ENCODE measurements at places on chromosomes 6 and 20.
A peak's percentile ranks its signal among the peaks of the same experiment; 100 is the strongest.

DNA sequence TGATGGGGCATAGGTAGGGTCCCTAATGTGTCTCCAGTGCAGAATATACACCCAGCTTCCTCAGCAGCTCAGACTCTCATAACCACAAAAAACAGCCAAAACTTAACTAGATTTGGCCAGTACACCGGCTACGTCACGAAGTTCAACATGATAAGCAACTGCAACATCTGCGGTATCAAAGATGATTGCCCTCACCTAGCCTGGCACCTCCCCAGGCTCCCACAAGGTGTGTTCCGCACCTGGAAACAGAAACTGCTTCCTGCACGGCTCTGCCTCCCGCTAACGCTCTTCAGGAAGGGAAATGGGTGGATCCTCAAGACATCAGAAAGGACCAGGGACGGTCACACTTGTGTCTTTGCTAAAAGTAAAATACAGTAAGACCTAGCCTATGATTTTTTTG lies 9.5 kb downstream of the TXNDC5 start:
- no peak for DNase-seq

DNA sequence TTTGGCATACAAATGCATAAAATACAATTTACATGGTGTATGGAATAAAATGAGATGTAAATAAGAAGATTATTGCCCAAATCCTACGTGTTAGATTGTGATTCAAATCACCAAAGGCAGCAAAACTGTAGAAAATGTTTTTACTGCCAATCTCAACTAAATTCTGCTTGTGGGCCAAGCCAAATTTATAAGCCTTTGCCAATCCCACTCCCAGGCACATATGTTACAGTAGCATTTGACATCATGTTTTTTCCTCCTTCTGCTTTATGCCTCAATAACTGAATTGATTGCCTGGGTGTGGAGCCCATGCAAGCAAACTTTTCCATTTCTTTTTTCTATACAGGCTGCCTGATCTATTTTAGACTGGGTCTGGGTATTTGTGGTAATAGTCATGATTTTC lies 36.3 kb upstream of the LRRC1 start:
- DNase-seq, result no peak

GRCh38 chr6:52283111-52283510 lies 1.4 kb downstream of the MCM3 start:
- no peak for DNase-seq

- no peak for DNase-seq
These were observed 87.2 kb upstream of the ADTRP start for GRCh38 chr6:11865680-11866300.

GRCh38 chr20:50405235-50405914 lies 104.8 kb upstream of the PTPN1 start:
- DNase-seq, result no peak

GRCh38 chr6:44190715-44191114 lies 26.0 kb upstream of the MYMX start:
- DNase-seq, result no peak

GRCh38 chr6:149889326-149889725 lies 8.6 kb downstream of the RAET1E start:
- no peak for DNase-seq

GRCh38 chr6:159467473-159468041 lies 225.5 kb downstream of the SOD2 start:
- DNase-seq, result no peak

DNA sequence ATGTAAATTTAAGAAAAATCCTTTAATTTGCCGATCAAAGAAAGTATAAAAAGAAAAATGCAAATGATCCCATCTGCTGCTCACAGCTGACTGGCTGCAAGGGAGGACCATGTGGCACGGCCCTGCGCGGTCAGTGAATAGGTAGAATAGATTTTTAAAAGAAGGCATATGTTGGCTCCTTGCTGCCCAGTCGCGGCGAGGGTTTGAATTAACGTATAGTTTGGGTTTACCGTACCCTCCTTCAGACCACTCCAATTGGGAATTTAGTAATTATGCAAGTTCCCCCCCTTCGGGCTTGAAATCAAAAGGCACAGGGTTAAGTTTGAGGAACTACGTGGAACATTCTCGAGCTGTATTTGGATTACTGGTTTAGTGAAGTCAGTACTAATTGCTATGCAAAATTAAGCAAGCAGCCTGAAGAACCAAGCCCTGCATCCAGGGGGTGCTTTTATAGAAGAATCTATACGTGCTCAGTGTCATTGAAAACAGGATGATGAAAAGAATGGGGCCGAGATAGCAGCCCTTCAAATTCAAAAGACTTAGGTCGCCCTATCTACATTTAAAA lies 1.1 kb upstream of the BEND3 start:
- peak; percentile 16 for DNase-seq

DNA sequence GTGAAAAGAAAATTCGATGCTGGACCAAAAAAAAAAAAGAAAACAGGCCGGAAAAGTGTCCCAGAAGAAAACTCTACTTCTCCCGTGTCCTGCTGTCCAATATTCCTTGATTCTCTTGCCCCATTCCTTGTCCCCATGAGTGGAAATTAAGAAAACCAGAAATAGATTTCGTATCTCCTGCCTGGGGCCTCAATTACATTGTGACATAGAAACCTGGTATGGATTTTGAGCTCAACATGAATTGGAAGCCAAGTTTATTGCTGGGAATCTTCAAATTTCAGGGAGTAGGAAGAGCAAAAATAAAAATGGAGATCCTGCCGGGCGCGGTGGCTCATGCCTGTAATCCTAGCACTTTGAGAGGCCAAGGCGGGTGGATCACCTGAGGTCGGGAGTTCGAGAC lies 11.9 kb downstream of the ISM1 start:
- no peak for DNase-seq

DNA sequence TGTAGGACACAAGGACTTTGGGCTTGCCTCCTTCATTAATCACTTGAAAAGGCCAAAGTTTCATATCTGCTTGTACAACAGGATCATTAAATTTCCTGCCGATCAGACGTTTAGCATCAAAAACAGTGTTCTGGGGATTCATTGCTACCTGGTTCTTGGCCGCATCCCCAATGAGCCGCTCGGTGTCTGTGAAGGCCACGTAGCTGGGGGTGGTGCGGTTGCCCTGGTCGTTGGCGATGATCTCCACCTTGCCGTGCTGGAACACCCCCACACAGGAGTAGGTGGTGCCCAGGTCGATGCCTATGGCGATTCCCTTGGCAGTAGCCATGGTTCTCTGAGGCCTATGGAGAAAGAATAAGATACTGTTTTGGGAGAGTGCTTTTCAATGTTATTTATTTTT lies 3.4 kb downstream of the HSPA1L start:
- DNase-seq, result no peak

DNA sequence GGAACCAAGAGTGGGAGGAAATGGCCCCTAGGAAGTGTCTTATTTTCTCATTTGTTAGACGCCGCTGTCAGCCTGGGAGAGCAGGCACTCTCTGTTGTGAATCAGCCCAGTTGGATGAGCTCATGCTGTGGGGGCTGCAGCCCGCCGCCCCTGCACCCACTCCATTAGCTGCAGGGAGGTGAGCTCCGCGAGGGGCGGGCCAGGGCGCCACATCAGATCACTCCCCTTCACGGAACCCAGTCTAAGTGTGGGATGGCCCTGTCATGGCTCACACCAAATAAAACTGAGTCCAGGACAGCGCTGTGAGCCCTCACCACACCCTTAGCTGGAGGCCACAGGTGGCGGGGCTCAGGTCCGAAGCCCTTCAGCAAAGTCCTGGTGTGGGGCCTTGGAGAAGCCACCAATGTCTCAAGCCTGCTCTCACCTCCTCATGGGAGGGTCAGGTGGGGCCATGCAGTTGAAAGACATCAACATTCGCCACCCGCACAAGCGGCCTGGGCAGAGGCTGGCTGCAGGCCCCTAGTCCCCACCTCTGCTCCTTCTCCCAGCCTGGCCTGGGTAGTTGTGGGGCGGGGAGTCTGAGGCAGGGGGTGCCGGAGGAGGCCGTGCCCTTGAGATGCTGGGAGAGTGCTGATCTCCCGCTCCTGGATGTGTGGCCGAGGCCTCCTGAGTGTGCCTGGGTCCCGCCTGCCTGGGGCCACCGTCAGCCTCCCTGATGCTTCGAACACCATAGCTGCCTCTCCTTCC lies 66.2 kb upstream of the SLCO4A1 start:
- no peak for DNase-seq

- DNase-seq, result no peak
These were observed 676.5 kb downstream of the TENT5A start for GRCh38 chr6:81075974-81076373.

- DNase-seq, result no peak
These were observed 689.5 kb downstream of the PHF3 start for GRCh38 chr6:64325093-64325492.

DNA sequence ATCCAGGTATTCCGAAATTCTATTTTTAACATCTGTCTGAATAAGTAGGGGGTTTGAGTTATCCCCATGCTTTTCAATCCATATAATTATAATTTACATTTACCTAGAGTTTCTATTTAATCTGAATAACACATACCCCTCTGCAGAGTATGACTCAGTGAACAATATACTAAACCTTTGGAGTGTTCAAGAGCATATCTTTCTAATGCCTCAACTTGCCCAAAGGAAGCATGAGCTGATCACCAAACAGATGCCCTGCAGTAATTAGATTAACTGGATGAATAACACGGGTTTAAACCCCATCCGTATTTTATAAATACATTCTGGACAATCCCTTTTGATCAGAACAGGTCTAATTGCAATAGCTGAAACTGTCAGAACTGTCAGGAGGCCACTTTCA lies 897.1 kb downstream of the TFAP2A start:
- DNase-seq, result no peak

DNA sequence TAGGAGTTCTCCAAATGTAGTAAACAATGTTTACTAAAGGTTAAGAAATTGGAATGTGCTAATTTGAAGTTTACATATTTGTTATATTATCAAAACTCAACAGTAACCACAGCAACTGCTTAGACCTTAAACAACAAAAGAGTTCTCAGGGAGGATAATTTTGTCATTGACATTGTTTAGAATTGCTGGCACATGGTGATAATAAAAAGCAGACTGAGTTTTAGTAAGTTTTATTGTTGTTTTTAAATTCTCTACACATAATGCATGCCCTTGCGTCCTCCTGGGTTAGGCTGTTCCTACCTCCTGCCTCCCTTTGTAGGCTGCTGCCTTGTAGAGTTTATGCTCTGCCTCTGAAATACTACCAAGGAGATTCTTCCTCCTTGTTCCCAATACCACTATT lies 28.7 kb downstream of the LAMA4 start:
- no peak for DNase-seq

DNA sequence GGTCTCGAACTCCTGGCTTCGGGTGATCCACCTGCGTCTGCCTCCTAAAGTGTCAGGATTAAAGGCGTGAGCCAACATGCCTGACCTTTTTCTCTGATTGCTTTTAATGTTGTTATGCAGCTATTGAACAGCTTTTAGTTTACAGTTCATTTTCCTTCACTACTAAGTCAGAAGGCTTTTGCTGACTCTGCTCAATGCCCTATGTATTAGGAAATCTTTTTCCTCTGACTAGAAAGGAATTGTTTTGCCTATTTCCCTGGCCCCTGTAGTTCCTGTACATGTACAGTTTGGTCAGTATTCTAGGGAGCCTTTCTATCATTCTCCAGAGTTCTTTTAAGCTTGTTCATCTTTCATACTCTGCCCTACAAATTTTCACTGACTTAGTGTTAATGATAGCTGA lies 280.2 kb downstream of the CDKAL1 start:
- no peak for DNase-seq

- no peak for DNase-seq
These were observed 25.7 kb downstream of the DACT2 start for GRCh38 chr6:168293636-168294530.

- peak; percentile 54 for DNase-seq
These were observed 224.2 kb downstream of the NFATC2 start for GRCh38 chr20:51318058-51318949.

DNA sequence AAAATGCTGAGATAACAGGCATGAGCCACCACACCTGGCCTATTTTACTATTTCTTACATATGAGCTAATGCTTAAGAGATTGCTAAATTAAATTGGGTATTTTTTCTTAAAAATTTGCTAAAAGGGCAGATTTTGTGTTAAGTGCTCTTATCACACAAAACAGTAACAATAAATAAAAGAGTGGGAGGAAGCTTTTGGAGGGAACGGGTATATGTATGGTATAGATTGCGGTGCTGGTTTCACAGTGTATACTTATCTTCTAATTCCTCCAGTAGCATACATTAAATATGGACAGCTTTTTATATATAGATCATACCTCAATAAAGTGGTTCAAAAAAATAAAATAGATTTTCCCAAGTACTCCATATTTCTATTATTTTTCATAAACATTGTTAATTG lies 39.4 kb upstream of the FABP7 start:
- DNase-seq, result no peak

GRCh38 chr20:16476032-16476431 lies 97.2 kb downstream of the KIF16B start:
- DNase-seq, result no peak

GRCh38 chr6:136962661-136963060 lies 40.6 kb downstream of the SLC35D3 start:
- no peak for DNase-seq

Measured in CD4-positive, alpha-beta T cell treated with Interleukin-17A for 4 hours (primary cell).